ENCODE measurements at places on chromosomes 1 and 21.
A peak's percentile ranks its signal among the peaks of the same experiment; 100 is the strongest.

DNA sequence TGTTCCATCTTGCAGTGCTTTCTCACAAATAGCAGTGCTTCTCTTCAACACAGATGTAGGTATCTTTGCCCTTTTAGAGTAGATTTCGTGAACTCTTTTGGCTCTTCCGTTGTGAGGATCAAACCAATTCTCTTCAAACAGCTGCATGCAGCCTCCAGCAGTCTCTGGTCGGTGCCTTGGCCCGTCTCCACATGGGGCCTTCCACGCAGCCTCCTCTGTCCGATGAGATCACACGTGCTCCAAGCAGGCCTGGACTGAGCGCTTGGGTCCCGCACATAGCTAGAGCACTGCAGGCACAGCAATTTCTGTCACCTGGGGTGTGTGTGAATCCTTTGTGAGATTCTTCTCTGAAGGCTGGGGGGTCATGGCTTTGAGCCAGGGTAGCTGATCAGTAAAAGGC lies 82.8 kb upstream of the KCNE2 start:
- DNase-seq: no peak

DNA sequence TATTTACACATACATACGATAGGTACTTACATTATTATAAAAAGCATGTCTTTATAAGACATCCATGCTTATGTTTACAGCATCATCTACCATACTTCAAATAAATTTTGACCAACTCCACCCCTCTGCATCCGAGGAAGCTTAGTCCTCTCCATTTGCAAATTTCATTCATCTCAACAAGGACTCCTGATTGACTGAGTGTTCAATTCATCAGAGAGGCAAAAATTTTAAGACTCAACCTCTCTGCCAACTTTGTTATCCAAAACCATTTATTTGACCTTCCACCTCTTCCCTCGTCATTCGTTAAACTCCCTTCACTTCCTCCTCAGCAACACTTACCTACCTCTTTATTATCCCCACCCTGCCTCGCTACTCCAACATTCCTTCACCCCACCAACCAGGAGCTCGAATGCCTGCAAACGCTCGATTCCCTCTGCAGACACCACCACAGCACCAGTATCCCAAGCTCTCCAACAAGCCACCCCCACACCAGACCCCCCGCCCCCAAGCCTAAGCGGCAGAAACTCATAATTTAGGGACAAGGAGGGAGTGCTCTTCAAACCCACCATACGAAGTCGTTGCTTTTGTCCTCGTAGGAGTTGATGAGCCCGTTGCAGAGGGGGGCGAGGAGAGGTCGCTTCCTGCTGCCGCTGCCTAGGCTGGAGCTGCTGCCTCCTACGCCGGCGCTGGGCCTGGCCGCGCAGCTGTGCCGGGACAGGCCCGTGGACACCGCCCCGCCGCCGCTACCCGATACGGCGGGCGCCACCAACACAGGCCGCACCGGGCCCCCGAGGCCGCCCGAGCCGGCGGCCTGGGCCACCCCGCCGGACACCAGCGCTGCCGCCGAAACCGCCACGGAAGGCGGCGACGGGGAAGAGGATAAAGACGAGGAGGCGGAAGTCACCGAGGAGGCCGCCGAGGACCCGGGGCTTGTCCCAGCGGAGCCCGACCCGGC lies 803 bp downstream of the COP1 start:
- peak; percentile 54 for DNase-seq

DNA sequence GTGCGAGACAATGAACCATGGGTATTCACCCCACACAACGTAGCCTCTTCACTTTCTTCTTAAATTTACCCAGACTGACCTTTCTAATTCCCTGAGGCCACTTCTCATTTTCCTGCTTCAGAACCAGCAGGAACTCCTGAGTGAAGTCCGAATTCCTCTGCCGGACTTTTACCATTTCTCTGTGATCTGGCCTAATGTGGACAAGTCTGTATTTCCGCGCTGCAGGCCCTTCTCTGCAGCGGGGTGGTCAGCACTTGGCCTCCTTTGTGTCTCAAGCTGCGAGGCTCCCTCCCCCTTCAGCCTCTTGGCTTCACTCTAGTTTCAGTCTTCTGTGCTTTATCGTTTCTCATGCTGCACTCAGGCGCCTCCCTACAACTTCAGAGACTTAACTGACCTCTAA lies 9.4 kb upstream of the CTBS start:
- DNase-seq: no peak

GRCh38 chr21:26025536-26026512 lies 144.7 kb downstream of the APP start:
- no peak for DNase-seq
